Tongue (tissue), 3 donors: ENCODE measurements at places on chromosomes 2 and 18.

GRCh38 chr2:234333168-234334130 lies 163.4 kb downstream of the ARL4C start:
- DNase-seq = no peak

DNA sequence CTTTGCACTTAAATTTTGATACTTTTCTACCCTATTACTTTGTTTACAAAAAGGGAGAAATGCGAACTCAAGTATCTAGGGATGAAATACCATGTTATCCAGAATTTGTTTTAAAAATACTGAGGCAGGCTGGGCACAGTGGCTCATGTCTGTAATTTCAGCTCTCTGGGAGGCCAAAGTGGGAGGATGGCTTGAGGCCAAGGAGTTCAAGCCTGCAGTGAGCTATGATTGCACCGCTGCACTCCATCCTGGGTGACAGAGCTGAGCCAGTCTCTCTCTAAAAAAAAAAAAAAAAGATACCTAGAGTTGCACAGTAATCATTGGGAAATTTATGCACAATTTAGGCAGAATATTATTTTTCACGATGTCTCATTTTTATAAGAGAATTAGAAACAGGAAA lies 12.4 kb upstream of the VAPA start:
- DNase-seq = no peak

DNA sequence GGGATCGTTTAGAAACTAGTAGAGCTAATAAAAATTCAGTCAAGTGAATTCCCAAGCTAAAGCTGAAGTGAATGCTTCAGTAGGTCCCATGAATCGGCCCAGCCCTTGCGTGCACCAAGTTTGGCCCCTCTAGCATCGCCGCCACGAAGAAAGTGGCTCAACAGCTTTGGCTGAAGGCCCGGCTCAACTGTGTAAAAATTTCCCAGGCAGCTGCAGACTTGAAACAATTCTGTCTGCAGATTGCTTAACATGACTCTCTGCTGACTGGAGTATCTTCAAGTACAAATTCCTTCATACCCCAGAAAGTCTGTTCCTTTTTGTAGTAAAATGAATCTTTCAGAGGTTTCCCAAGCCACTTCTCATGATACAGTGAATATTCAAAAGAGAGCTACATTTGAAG lies 32.7 kb downstream of the ALMS1 start:
- peak; percentile 74 for DNase-seq

- DNase-seq = no peak
These were observed 675 bp downstream of the GEMIN6 start for GRCh38 chr2:38778687-38779082.

GRCh38 chr18:43303376-43303775 lies 26.1 kb upstream of the SYT4 start:
- DNase-seq = no peak

DNA sequence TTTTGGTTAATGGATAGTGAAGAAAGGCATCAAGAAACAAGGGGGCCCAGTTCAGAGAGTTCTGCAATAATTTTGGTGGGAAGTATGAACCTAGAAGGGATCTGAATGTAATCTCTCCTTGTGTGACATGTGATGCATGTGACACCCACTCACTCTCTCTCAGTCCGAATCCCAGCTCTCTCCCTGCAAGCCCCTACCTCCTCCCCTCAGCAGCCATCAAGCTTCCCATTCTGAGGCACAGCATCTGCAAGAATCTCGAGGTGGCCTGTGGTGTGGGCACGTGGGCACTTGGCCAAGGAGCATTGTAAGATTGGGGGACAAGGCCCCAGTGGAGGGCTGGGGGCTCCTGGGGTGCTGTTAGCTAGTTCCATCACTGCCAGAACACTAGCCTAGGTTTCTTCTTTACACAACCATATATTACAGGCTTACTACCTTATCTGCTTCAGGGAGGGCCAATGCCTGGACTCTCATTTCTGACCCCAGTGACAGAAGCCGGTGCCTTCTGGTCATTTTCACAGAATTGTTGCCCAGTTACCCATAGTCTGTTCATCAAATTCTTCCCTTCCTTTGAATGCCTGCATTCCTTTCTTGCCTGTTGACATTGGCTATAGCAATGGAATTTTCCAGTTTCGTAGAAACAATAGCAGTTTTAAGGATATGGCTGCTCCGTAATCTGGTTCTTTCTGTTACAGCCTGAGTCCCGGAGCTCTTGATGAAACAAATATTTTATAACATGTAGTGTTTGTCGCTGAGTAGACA lies 13.3 kb upstream of the LCLAT1 start:
- DNase-seq = no peak

DNA sequence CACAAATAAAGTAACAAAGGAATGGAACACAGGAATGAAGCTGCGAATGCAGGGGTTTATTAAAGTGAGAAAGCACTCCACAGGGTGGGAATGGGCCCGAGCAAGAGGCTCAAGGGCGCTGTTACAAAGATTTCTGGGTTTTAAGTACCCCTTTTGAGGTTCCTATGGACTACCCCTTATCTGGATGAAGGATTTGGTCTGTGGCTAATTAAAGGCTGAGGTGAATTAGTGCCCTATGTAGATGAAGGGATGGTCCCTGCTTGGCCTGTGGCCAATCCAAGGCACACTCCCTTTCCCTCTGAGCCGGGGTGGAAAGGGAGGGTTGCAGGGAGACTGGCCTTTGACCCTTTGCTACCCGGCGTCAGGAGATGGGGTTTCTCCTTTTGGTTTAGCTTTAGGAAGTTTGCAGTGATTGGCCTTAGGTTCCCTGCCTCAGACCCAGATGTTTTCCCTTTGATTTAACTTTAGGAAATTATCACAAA lies 47.5 kb upstream of the CNGA3 start:
- DNase-seq = no peak
